ENCODE measurements at places on chromosomes 6 and 20. TPM values are rescaled to one million over a fixed set of nuclear protein-coding genes. Genes with fewer than 3 reads are reported as not detected.

The PRPH2 gene
- total RNA-seq = 1.5 TPM

DNA sequence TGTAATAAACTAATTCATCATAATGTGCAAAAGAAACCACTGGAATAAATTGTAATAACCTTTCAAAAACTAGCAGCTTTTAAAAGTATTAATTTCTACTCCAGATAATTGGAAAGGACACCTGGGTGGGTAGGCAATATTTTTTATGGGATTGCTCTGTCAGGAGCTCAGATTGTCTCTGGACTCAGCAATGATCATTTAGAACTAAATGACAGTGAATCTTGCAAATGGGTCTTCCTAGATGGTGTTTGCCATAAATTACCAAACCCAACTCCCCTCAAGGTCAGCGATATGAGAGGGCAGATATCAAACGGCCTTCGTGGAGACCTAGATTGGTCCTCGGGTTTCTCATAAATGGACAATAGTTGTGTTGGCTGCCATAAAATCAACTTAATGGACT is 181.9 kb downstream of the HS3ST5 start:
- H3K4me3 ChIP-seq = no peak overlapping the region
- H3K36me3 ChIP-seq = no peaks in the 10 kb centered on the region
- no peak for DNase-seq
- peaks cover 7% of the 10 kb centered on the region for H3K27me3 ChIP-seq
- no peak overlapping the region for H3K27ac ChIP-seq
- no peaks in the 10 kb centered on the region for H3K4me1 ChIP-seq

DNA sequence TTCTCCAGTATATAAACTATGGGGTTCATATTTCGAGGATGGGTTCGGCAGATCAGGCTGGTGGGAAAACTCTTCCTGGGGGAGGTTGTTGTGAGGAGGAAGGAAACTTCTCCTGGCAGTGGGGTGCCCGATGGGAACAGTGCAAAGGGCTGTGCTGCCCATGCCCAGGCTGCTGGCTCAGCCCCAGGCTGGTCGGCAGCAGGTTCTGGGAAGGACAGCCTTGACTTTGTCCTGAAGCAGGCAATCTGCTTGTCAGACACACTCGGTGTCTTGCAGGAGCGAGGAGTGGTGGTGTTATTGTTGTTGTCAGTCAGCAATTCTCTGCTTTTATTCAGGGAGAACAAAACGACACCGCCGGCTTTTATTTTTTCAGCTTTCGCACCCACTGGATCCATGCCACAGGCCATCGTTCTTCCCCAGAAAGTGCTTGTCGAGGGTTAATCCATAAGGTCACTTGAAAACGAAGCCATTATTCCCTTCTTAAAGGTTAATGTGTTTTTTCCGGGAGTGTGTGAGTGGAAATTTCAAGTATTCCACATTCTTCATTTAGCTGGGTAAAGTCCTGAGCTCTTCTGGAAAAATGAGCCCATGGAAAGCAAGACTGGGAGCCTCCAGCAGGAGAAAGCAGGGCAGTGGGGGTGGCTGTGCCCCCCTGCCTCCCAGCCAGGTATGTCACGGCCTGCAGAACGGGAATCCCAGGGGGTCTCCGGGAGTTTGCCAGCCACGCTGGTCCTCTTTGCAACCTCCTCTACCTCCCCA is 57.0 kb upstream of the STX16 start:
- peaks cover 20% of the 10 kb centered on the region for H3K27me3 ChIP-seq
- peaks cover 16% of the 10 kb centered on the region for H3K4me1 ChIP-seq
- DNase-seq = no peak

DNA sequence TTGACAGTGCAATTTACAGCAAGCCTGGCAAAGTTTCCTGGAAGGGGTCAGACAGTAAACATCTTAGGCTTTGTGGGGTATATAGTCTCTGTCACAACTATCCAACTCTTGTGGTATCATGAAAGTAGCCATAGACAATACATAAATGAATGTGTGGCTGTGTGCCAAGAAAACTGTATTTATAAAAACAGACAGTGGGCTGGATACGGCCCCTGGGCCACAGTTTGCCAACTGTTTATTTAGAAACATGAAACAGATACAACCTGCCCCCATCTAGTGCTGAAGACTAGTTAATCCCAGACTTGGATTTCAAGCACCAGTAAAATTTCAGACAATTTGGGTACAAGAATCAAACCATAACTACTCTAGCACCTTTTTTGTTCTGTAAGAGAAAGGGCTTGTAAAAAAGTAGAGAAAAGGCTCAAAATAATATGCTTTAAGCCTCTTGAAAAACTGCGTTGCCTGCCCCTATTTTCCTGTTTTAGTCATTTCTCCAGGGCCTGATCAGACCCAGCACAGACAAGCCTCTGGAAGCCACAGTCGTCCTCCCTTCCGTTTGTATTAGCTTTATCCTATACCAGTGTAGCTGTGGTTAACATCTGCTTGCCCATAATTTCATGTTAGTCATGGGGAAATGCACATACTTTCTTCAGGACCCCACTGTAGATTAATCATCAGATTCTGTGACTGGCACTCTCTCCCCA is 30.8 kb downstream of the JAG1 start:
- no peak for DNase-seq
- peaks cover 40% of the 10 kb centered on the region for H3K36me3 ChIP-seq

GRCh38 chr20:46071573-46071972 is 18.2 kb downstream of the NCOA5 start:
- H3K4me3 ChIP-seq = no peak overlapping the region
- no peaks in the 10 kb centered on the region for H3K4me1 ChIP-seq
- peaks cover 19% of the 10 kb centered on the region for H3K36me3 ChIP-seq
- no peak for DNase-seq

DNA sequence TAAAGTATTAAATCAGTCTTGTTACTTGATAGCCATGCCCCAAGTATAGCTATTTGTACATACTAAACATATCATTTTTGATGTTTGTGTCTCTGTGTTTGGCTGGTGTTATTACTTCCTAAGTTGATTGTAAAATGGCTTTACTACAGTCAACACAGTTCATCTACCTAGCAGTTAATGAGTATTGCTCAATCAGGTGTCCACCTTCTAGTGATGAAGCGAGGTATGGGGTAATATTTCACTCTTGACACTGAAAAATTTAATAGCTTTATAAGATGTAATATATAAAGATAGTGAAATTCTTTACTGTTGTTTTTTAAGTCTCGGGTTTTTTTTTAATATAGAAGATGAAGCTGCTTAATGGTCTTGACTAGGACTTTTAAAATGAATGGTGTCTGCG is 18.9 kb downstream of the TMEM14A start:
- no peak for DNase-seq
- H3K27ac ChIP-seq = no peak overlapping the region
- H3K4me3 ChIP-seq = no peak overlapping the region
- H3K4me1 ChIP-seq = no peaks in the 10 kb centered on the region

DNA sequence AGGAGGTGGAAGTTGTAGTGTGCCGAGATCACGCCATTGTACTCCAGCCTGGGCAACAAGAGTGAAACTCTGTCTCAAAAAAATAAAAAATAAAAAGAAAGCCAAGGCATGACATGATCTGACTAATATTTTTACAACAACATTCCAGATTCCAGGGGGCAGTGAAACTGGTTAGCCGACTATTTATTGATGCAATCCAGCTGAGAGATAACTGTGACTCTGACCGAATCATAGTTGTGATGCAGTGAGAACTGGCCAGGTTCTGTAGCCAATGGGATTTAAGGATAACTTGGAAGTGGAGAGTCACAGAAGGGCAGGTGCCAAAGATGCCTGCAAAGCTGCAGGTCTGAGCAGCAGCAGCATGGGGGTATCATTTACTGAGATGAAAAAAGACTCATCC is 82.9 kb upstream of the TSHZ2 start:
- no peak overlapping the region for H3K27ac ChIP-seq
- no peaks in the 10 kb centered on the region for H3K27me3 ChIP-seq
- no peaks in the 10 kb centered on the region for H3K36me3 ChIP-seq
- no peak overlapping the region for H3K4me3 ChIP-seq
- no peak for DNase-seq
- H3K4me1 ChIP-seq = no peaks in the 10 kb centered on the region

GRCh38 chr20:11117808-11118528 is 444.2 kb upstream of the JAG1 start:
- no peaks in the 10 kb centered on the region for H3K4me1 ChIP-seq
- H3K27me3 ChIP-seq = no peaks in the 10 kb centered on the region
- no peak overlapping the region for H3K4me3 ChIP-seq
- DNase-seq = peak; percentile 25
- no peaks in the 10 kb centered on the region for H3K36me3 ChIP-seq
- no peak overlapping the region for H3K27ac ChIP-seq

DNA sequence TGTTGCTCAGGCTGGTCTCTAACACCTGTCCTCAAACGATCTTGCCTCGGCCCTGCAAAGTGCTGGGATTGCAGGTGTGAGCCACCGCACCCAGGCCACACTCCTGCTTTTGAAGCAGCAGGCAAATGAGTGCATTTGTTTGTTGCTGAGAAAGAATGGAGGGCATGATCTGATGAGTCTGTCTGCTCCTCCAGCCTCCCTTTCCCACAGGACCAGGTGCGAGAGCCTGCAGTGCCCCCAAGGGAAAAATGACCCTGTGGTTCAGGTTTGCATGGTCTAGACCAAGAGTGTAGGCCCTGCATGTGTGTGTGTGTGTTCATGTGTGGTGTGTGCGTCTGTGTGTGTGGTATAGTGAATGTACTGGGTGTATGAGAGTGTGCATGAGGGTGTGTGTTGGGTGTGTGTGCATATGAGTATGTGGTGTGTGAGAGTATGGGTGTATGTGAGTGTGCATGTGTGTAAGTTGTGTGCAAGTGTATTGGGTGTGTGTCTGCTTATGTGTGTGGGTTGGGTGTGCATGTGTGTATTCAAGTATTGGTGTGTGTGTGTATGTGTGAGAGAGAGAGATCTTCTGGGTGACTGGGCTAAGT is 22.8 kb upstream of the FOXC1 start:
- H3K36me3 ChIP-seq = no peaks in the 10 kb centered on the region
- H3K27ac ChIP-seq = no peak overlapping the region
- H3K4me1 ChIP-seq = no peaks in the 10 kb centered on the region
- H3K4me3 ChIP-seq = no peak overlapping the region

Data from HFFc6 (cell line).